ENCODE measurements at places on chromosomes 5 and 9.

- DNase-seq: no peak
Observed at GRCh38 chr9:126404459-126404858, 77.8 kb downstream of the MVB12B start.

DNA sequence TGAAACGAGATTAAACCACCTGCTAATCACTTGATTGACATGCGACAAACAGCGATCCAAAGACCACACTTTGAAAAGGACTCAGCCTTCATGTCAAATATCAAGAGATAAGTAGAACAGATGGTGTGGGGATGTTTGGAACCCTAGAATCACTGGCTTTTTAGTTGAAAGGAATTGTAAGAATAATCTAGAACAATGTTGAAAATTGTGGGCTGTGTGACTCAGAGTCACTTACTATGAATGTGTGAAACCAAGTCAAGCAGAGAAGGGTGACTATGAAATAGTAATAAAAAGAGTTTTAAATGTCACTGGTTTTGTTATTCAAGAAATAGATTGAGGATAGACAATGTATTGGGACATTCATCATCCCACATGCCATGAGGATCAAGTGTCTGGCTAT is 14.1 kb upstream of the C1QTNF3 start:
- DNase-seq: no peak

DNA sequence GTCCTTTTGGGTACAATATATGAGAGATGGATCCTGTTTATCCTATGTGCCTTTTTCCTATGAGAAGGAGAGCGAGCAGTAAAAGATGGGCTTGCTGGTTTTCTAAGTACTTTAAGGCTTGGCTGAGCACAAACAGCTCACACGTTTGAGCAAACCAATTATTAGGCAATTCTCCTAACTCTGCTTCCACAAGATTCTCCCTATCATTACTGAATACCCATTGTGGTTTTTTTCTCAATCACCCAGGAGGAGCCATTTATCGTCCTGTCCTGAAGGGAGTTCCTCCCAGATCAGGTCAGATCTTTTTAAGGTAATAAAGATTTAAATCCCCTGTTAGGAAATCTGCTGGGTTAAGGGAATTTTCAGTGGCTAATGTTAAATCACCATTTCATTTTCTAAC is 19.4 kb upstream of the C1QTNF3 start:
- no peak for DNase-seq

DNA sequence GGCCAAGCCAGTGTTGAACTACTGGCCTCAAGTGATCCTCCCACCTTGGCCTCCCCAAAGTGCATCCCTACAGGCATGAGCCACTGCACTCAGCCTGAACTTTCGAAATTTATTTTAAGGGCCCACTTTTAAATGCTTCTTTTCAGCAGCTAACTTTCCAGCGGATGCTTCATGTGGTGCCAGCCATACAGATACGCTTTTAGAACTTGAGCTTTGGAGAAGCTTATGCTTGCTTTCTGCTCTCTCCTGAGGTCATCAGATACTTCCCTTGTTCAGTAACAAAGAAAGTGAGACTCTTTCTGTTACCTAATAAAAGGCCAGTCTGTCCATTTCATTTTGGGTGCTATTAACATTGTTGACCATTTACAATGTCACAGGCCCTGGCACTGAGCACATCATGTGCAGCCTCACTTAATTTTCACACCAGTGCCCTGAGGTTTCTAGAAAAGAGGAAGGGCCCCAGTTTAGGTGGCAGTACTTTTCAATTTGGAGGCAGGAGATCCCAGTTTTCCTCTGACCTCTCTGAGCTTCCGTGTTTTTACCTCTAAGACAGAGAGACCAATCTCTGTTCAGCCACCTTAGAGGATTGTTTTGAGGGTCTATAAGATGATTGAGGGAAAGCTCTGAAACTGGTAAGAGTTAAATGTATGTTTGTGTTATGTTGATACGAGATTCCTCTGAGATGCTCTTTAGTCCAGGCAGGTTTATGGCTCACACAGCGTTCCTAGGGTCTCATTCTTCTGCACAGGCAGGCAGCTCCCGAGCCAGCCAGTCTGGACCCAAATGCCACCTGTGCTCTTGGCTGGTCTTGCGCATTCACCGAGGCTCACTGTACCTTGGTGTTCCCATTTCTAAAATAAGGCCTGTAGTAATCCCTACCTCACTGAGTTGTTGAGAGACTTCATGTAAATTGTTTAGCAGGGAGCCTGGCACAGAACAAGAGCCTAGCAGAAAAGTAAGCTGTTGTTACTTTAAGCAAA is 4.4 kb downstream of the ABL1 start:
- DNase-seq: no peak

DNA sequence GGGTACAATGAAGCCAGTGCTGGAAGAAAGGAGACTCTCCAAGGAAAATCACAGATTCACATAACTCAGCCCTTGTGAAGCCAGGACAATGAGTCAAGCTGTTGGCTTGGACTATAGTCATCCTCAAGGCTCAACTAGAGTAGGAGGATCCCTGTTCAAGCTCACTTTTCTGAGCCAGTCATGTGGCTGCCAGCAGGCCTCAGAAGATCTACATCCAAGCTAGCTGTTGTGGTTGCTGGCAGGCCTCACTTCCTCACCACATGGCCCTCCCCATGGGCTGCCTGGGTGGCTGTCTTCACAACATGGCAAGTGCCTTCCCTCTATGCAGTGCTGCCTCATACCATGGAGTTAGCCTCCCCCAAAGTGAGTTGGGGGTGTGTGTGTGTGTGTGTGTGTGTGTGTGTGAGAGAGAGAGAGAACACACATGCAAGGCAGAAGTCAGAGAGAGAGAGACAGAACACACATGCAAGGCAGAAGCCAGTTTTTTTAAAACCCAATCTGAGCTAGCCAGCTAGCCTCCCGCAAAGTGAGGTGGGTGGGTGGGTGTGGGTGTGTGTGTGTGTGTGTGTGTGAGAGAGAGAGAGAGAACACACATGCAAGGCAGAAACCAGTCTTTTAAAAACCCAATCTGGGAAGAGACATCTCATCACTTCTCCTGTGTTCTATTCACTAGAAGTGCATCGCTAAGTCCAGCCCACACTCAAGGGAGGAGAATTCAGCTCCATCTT is 17.1 kb downstream of the SCAI start:
- DNase-seq: peak; percentile 84

DNA sequence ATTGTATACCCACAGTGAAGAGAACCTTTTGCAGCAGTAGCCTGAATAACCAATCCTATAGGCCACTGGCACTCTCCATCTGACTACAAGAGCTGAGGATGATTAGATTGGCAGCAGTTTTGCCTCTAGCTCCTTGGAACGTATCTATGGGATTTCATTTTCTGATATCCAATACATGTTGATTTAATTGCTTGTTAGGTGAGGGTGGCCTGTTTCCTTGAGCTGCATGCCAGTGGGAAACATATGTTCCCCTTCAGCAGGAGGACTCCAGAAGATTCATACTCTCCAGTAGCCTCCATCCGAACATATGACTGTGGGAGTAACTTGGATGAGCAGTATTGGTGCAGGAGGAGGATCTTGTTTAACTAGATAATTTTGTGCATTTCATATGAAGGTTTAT is 51.5 kb downstream of the GCNT1 start:
- DNase-seq: no peak

- DNase-seq: no peak
Observed at GRCh38 chr9:116924462-116925110, 237.5 kb downstream of the TRIM32 start.

DNA sequence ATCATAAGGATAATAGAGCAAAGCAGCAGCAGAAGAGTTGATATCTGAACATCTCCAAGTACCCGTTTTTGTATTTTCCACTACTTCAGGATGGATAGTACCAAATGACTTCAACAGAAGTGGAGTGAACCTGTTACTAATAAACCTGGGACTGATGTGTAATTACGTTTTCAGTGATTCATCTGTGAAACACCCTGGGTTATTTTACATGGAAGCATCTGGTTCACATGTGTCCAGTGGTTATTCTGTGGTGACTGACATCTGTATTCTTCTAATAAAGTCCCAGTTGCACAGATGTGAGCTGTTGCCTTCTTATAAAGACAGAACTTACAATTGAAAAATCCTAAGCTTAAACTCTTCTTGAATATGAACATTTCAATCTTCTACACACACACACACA is 139.7 kb upstream of the VCAN start:
- no peak for DNase-seq

Measured in CD4-positive, alpha-beta T cell treated with Interleukin-1 beta for 1 hour (primary cell).